ENCODE measurements at places on chromosomes 13 and 19.
A peak's percentile ranks its signal among the peaks of the same experiment; 100 is the strongest.

- no peak for DNase-seq
Observed at GRCh38 chr19:51321799-51322198, 10.4 kb downstream of the IGLON5 start.

DNA sequence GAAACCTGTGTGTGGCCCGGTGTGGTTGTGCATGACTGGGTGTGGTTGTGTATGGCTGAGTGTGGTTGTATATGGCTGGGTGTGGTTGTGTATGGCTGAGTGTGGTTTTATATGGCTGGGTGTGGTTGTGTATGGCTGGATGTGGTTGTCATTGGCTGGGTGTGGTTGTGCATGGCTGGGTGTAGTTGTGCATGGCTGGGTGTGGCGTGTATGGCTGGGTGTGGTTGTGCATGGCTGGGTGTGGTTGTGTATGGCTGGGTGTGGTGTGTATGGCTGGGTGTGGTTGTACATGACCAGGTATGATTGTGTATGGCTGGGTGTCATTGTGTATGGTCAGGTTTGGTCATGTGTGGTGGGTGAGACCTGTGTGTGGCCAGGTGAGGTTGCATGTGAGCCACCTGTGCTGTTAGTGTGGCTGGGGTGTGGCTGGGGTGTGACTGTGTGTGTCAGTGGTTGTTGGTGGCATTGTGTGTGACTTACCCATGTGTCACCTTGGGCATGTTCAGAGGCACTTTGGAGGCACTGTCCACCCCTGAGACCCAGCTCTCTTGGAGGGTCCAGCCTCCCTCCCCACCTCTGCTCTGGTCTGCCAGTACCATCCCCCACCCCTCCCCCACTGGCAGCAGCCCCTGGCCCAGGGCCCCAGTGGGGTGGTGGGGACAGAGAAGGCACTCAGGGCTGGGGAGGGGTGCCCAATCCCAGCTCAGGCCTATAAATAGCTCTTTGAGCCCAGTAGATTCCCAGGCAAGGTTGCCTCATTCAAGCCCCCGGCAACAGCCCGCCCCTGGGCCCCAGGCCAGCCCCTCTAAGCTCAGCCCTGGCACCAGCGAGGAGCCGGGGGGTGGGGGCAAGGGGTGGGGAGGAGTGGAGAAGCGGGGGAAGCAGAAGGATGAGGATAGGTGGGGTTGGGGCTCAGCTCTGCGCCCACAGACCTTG lies 3.9 kb upstream of the NCAN start:
- DNase-seq: no peak

- DNase-seq: peak; percentile 31
Observed at GRCh38 chr13:59746291-59746962, 417.3 kb downstream of the DIAPH3 start.

DNA sequence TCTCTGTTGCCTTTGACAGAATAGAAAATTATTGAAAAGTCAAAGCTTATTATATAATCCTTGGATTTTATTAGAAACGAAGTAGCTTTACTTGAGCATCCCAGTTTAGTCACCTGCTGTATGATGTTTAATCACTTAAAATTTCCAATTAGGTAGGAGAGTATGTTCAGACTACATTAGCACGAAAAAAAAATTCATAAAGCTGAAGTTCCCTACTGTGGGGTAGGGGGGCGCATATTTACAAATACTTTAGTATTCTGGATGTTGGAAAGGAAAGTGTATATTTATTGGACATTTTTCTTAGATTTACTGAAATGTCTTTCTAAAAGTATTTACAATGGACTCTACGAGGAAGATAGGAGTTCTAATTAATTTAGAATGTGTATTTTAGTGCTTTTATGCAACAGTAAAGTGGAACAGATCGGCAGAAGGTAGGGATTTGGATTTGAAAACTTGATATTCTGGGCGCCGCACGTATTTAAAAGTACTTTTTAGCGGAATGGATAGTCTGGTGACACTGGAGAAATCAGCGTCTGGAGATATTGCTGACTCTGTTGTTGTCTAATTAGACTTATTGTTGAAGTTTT lies 1.9 kb downstream of the CDK8 start:
- DNase-seq: no peak

DNA sequence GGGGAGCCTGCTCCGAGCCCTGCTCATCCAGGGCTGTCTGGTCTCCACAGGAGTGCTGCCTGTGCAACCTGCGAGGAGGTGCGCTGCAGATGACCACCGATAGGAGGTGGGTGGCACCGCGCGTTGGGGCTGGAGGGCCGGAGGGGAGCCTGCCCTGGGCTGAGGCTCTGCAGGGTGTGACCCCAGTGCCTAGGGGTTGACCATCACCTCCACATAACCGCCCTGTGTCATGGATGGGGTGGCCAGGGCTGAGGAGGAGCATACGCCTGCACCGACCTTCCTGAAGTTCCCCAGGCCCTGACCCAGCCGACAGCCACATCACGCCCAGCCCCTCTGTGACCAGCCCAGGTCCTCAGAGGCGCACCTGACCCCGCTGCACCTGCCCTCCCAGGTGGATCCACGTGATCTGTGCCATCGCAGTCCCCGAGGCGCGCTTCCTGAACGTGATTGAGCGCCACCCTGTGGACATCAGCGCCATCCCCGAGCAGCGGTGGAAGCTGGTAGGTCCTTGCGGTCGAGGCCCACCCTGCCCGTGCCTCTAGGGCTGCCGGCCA lies 168.7 kb downstream of the KDM4B start:
- DNase-seq: no peak

DNA sequence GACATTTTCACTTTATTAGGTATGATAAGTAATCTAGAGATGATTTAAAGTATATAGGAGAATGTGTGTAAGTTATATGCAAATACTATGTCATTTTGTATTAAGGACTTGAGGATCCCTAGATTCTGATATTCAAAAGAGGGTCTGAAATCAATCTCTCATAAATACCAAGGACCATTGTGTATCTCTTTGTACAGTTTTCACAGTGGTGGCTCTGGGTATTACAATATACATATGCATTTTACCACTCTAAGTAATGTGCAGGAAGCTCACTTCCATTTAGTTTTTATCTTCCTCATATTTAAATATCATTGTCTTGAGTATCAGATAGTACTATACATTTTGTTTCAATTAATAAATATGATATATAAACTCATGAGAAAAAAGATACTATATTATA lies 862.6 kb upstream of the PCDH20 start:
- no peak for DNase-seq

DNA sequence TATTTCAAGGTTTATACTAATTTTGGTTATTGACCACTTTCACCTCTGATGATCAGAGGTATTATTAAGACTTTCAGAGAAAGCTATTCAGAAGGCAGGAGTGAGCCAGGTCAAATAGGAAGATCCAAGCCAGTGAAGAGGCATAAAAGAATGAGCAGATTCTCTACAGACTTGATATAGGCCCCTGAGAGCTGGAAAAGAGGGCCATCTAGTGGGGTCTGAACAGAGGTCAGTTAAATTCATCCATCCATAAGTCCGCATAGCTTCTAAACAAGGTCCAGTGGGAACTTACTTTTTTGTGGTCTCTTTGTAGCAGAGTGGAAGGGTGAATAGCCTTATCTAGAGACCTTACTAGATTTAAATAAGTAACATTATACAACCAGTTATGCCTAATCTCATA lies 126.6 kb upstream of the UFM1 start:
- DNase-seq: no peak

- DNase-seq: no peak
Observed at GRCh38 chr19:7272856-7273578, 21.2 kb downstream of the INSR start.

GRCh38 chr13:110379905-110380341 lies 72.8 kb downstream of the COL4A2 start:
- DNase-seq: no peak

DNA sequence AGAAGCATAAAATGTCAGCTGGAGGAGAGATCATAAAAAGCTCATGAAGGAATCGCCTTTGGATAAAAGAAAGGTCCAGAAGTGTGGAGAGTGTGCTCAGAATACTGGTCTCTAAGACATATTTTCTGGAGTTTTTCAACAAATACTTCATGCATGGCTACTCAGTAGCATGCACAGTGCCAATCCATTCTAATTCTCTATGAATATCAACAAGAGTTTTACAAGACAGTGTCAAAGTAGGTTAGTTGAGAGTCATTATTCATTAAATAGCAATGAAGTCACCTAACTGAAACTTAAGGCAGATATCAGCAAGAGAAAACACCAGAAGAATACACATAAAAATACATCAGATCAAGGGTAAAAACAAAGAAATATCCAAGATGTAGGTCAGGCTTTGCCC lies 1243.2 kb upstream of the SLC10A2 start:
- no peak for DNase-seq

DNA sequence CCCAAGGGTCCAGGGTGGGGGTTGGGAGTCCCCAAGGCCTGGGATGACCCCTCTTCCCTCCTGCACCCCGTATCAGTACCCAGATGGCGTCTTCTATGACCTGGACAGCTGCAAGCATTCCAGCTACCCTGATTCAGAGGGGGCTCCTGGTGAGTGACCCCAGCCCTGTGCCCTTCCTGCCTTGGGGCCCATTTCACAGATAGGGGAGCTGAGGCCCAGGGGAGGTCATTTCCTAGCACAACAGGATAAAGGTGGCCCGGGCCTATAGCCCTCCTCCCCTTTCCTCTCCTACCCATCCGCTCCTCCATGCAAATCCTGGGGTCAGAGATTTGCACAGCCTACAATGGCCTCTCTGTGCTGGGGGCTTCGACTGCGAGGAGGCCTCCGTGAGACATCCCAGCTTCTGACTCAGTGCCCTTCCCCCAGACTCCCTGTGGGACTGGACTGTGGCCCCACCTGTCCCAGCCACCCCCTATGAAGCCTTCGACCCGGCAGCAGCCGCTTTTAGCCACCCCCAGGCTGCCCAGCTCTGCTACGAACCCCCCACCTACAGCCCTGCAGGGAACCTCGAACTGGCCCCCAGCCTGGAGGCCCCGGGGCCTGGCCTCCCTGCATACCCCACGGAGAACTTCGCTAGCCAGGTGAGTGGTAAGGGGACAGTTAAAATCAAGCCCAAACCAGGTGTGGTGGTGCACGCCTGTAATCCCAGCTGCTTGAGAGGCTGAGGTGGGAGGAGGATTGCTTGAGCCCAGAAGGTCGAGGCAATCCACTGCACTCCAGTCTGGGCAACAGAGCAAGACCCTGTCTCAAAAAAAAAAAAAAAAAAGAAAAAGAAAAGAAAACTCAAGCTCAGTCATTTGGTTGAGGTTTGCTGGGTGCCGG lies 3.9 kb downstream of the SPIB start:
- no peak for DNase-seq

GRCh38 chr19:35214766-35215422 lies 13.6 kb downstream of the FAM187B start:
- DNase-seq: no peak

DNA sequence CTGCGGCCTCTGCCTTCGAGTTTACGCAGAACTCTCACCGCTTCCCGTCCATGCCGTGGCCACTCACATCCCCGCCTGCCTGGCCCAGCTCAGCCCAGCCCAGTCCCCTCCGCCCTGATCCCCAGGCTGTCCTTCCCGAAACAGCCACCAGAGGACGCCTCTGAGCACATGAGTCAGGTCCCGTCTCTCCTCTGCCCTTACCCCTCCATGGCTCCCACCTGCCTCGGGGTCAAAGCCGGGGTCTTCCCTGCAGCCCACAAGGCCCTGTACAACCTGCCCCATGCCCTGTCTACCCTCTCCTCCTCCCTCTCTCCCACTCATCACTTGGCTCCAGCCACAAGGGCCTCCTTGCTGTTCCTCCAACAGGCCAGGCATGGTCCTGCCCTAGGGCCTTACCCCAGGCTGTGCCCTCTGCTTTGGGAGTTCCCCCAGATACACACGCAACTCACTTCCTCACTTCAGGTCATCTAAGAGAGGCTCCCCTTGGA lies 8.1 kb upstream of the SEMA6B start:
- DNase-seq: no peak

- DNase-seq: no peak
Observed at GRCh38 chr13:19685034-19685433, 51.6 kb downstream of the MPHOSPH8 start.

GRCh38 chr19:28289295-28290063 lies 923.5 kb downstream of the UQCRFS1 start:
- no peak for DNase-seq

- no peak for DNase-seq
Observed at GRCh38 chr19:31838163-31838815, 489.1 kb upstream of the TSHZ3 start.

- no peak for DNase-seq
Observed at GRCh38 chr13:40233731-40234195, 432.7 kb downstream of the FOXO1 start.

DNA sequence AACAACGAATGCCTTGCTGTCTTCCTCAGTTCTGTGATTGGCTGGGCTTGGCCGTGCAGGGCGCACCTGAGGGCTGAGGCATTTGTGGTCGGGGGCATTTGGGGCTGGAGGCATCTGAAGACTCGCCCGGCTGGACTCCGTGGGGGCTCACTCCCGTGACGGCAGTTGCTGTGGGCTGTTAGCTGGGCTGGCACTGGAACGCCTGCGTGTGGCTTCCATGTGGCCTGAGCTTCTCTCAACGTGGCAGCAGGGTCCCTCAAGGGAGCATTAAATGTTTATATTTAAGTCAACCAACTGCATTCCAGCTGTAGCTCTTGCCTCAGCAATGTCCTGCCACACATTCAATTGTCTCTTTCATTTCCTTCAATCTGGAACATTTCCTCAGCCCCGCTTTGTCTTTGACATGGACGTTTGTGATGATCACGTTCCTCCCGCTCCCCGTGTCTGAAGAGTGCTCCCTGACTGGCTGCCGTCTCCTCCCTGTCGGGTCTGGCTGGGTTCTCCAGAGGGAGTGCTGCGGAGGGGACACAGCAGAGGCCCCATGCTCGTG lies 21.0 kb downstream of the CCDC8 start:
- peak; percentile 18 for DNase-seq
